Hematopoietic multipotent progenitor cell treated with erythropoietin and hydrocortisone succinate and interleukin-3 and kit ligand, for 8 days (in vitro differentiated cells): ENCODE measurements at places on chromosomes 5 and 9.

GRCh38 chr5:113614191-113614590, 100.7 kb downstream of the YTHDC2 start:
- DNase-seq: no peak

GRCh38 chr5:21646469-21646868, 1206.7 kb downstream of the CDH12 start:
- no peak for DNase-seq

DNA sequence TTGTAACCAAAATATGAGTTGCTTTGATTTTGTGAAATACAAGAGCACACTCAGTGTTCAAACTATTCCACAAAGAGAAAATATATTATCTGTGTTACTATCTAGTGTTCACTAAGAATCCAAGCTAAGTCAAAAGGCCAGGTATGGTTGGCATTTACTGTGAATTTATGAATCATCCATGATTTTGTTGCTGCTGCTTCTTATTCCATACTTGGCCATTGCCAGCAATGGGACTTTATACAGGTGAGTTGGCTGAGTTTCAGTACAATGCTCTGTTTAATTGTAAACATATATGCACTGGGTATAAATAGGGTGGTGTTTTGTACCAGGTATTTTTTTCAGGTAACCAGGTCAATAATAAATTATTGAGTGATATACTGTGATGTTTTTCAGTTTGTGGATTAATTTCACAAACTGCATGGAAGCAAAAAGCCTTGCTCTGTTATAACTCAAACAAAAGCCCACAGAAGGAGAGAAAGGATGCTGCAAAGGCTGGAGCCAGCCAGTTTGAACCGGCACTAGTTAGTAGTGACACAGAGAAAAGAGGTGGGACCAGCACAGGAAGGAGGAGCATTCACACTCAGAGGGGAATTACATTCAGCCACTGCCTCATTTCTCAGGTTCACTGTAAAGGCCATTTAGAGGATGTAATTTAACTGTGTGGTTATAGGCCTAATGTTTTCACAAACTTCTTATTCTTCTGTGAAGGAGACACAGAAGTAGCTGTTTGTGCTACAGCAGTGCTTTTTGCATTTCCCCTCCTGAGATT, 381.8 kb downstream of the ADGRV1 start:
- DNase-seq: no peak

DNA sequence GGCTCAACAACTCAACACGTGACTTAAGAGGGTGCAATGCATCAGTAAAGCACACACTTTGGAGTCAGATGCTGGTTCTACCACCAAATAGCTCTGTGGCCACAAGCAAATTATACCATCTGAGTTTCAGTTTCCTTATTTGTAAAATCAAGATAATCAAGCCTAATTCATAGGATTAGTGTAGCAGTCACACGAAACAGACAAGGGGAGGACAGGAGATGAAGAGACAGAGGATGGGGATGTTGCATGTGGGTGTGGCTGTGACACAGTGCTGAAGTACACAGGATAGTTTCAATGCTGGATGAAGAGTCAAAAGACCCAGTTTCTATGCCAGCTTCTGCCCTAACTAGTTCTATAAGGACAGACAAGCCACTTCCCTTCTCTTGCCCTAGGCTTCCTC, 60.2 kb downstream of the SPOCK1 start:
- no peak for DNase-seq

DNA sequence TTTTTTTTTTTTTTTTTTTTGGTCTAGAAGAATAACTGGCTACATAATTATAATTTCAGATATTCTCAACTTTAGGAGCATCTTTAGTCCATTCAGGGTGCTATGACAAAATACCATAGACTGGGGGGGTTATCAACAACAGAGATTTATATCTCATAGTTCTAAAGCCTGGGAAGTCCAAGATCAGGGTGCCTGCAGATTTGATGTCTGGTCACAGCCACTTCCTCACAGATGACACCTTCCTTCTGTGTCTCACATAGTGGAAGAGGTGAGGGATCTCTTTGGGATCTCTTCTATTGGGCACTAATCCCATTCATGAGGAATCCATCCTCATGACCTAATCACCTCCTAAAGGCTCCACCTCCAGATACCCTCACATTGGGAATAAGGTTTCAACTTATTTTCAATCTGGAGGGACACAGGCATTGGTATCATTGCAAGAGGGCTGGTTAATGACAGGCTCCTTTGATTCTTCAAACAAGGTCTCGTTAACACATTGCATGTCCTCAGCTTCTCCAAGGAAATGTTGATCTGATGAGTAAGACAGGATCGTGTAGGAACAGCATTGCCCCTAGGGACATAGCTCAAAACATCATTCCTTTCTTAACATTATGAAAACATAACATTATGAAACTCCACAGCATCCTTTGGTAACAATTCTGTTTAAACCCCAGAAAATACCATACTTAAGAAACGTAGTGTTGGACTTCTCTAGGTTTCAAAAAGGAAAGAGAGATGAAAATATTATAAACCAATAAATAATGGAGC, 372.4 kb downstream of the SEMA5A start:
- no peak for DNase-seq

DNA sequence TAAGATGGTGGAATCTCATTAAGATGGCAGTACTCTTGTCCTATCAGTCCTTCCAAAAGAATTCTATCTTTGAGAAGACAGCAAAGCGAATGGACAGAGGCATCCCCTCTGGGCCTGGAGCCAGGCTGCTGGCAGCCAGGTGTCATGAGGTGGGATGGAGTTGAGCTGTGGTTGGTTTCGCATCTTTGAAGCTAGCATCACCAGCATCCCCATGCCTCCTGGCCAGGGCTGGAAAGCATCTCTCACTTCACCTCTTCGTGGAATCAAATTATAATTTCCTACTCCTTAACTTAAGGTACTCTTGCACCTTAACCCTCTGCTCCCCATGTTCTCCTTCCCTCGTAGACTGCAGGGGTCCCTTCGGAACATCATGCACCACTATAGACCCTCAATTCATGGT, 248.3 kb downstream of the GADD45G start:
- DNase-seq: no peak

DNA sequence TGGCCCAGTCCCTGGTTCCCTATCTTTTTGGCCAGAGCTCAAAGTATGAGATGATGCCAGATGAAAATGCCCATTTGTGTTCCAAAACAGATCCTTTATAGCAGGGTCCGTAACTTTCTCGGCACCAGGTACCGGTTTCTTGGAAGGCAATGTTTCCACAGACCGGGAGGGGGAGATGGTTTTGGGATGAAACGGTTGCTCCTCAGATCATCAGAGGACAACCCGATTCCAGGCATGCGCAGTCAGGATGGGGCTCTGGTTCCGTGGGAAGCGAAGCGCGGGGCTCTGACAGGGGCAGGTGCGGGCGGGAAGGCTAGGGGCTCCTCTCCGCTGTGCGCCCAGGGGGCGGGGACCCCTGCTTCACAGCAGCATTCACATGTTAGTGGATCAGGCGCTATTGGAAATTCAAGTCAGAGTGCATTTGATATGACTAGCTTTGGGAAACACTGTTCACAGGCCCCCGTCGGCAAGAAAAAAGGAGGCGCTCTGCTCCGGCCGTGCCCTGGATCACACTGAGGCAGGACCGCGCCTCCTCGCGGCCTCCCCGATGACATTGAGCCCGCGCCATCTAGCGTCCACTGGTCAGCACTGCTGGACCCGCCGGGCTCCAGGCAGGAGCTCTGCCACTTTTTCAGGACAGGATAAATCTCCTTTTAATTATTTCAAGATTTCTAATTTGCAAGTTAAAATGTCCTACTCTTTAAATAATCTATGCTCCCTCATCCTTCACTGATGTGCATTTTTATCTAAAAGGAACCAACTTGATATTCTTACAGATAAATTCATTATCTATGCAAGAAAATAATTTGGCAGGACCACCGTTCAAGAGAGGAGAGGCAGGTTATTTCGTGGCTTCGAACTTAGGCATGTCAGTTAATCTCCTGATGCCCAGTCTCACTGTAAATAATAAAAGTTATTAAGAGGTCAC, 190.0 kb downstream of the FANCC start:
- DNase-seq: peak; percentile 73

DNA sequence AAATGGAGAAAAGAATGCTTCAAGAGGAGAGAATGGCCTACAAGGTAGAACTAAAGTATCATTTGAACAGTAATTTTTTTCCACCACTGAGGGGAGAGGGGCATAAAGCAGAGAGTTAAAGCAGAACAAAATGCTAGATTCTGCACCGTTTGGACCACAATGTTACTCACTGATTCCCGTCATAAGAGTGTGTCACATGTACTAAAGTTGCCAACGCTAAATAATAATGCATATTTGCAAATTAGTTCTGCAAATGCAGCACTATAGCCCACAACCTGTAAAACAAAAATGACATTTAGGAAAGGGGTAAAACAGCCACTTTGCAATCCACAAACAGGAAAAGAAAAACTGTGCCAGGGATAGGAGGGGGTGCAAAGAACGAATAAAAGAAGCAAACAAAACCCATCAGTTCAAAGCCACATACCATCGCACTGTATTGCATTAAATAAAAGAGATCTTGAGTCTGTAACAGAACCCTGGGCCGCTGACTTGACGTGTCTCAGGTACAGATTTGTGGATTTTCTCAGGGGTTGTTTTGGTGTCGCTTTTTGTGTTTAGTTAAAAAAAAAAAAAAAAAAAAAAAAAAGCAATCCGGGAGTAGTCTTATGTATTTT, 7.7 kb upstream of the NFIB start:
- DNase-seq: no peak

- no peak for DNase-seq
Measured at GRCh38 chr5:9362600-9362999, 183.3 kb downstream of the SEMA5A start.

DNA sequence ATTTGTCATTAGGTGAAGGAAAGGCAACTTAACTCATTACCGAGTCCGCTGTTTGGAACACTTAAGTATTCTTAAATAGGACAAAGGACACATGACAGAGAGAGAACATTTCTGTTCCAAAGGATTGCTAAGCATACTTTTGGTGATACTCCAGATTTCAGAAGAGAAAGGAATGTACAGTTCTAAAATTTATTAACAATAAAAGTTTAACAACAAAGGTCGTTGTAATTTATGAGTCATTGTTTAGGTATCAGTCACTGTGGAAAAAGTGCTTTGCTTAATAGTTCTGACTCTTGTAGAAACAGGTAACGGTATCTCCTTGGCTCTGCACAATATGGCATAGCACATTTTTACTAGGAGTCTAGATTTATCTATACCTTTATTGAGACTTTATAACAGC, 36.3 kb upstream of the PAM start:
- no peak for DNase-seq
